Stimulated activated memory B cell treated with anti-CD40 and anti-IgM and Interleukin-4, amounts not matched to agents 10 μg/mL and 1 μg/mL and 100 μg/mL, for 72 hours (primary cell): ENCODE measurements at places on chromosomes 5 and 9.
A peak's percentile ranks its signal among the peaks of the same experiment; 100 is the strongest.

GRCh38 chr9:91658513-91659105 is 235.0 kb upstream of the NFIL3 start:
- peaks cover 7% of the 10 kb centered on the region for H3K4me1 ChIP-seq
- ATAC-seq: peak; percentile 65
- H3K27me3 ChIP-seq: peaks cover 52% of the 10 kb centered on the region
- peak overlapping the region; percentile 62 for H3K27ac ChIP-seq
- no peaks in the 10 kb centered on the region for H3K36me3 ChIP-seq

DNA sequence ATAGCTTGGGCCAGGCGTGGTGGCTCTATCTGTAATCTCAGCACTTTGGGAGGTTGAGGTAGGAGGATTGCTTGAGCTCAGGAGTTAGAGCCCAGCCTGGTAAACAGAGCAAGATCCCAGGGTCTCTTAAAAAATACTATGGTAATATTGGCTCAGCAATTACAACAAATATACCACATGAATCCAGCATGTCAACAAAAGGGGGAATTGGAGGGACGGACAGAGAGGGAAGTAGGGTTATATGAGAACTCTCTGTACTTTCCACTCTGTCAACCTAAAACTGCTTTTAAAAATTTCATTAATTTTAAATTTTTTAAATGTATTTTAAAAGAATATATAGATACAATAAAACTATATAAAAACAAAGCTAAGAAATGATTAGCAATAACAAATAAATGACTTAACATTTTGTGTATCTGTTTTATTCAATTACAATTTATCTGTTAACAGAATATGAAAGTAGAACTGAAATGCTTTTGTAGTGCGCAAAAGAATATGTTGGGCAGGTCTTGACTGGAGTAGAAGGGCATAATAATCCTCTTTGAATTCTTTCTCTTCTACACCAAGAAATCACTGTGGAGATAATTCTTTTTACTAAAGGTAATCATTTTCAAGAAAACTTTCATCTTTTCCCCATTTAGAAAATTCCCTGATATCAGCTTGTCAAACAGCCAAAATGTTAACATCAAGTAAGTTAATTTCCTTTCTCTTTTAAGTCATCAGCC is 12.9 kb upstream of the CDC42SE2 start:
- ATAC-seq: no peak
- H3K36me3 ChIP-seq: no peaks in the 10 kb centered on the region
- peak overlapping the region; percentile 89 for H3K27ac ChIP-seq

DNA sequence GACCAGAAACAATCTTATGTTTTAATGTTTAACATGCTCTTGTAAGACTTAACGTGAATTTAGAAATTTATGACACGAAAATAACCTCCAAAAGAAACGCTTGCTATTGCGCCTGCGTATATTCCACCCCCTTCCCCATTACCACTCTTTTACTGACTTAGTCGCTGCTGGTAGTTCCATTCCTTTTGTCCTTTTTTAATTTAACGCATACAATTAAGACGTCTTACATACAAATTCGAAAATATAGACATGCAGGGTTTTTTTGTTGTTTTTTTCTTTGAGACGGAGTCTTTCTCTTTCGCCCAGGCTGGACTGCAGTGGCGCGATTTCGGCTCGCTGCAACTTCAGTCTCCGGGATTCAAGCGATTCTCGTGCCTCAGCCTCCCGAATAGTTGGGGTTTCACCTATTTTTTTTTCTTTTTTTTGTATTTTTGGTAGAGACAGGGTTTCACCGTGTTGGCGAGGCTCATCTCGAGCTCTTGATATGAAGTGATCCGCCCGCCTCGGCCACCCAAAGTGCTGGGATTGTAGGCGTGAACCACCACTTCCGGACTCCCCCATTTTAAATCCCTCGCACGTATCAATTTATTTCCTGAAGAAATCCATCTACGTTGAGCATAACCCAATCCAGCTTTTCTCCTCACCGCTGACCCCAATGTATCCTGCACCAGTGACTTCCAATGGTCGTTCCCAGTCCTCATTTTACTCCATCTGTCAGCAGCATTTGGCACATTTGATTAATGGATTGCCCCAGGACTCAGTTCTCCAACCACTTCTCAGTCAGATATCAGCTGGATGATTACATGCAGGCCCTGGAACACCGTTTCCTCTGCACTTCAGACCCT is 684 bp upstream of the MED7 start:
- H3K27me3 ChIP-seq: no peaks in the 10 kb centered on the region
- H3K4me1 ChIP-seq: peaks cover 29% of the 10 kb centered on the region
- peaks cover 20% of the 10 kb centered on the region for H3K36me3 ChIP-seq
- H3K27ac ChIP-seq: peak overlapping the region; percentile 98
- peak; percentile 65 for ATAC-seq

- H3K36me3 ChIP-seq: no peaks in the 10 kb centered on the region
- ATAC-seq: no peak
- no peaks in the 10 kb centered on the region for H3K4me1 ChIP-seq
- H3K4me3 ChIP-seq: no peak overlapping the region
- H3K27me3 ChIP-seq: no peaks in the 10 kb centered on the region
- H3K27ac ChIP-seq: no peak overlapping the region
Observed at GRCh38 chr9:108534741-108535140, 321.0 kb downstream of the ACTL7B start.

DNA sequence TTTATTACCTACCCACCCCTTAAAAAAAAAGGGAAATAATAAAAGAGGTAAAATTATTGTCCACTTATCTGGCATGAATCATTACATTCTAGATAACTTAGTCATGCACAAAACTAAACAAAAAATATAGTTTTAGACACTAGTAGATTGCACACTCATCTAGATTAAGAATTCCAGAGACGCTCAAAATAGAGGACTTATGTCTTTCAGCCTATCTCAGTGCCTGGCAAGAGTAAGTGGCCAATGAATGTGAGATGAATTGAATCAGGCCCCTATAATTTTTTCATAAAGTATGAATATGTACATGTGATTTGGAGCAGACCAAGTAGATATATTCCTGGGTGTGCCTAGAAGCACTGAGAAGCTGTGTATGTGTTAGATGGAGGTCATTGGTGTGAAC is 2.0 kb upstream of the RXFP3 start:
- H3K36me3 ChIP-seq: no peaks in the 10 kb centered on the region
- H3K4me1 ChIP-seq: peaks cover 14% of the 10 kb centered on the region
- H3K27ac ChIP-seq: no peak overlapping the region

GRCh38 chr9:16645970-16646369 is 224.5 kb downstream of the BNC2 start:
- H3K27ac ChIP-seq: no peak overlapping the region
- no peak overlapping the region for H3K4me3 ChIP-seq
- no peaks in the 10 kb centered on the region for H3K4me1 ChIP-seq

- H3K4me1 ChIP-seq: no peaks in the 10 kb centered on the region
- no peak overlapping the region for H3K27ac ChIP-seq
- H3K27me3 ChIP-seq: no peaks in the 10 kb centered on the region
- no peak for ATAC-seq
Observed at GRCh38 chr5:65640240-65640639, 15.4 kb downstream of the SHLD3 start.

GRCh38 chr5:31412324-31412723 is 119.6 kb downstream of the DROSHA start:
- H3K36me3 ChIP-seq: peaks cover 56% of the 10 kb centered on the region
- no peak overlapping the region for H3K4me3 ChIP-seq
- H3K4me1 ChIP-seq: no peaks in the 10 kb centered on the region

DNA sequence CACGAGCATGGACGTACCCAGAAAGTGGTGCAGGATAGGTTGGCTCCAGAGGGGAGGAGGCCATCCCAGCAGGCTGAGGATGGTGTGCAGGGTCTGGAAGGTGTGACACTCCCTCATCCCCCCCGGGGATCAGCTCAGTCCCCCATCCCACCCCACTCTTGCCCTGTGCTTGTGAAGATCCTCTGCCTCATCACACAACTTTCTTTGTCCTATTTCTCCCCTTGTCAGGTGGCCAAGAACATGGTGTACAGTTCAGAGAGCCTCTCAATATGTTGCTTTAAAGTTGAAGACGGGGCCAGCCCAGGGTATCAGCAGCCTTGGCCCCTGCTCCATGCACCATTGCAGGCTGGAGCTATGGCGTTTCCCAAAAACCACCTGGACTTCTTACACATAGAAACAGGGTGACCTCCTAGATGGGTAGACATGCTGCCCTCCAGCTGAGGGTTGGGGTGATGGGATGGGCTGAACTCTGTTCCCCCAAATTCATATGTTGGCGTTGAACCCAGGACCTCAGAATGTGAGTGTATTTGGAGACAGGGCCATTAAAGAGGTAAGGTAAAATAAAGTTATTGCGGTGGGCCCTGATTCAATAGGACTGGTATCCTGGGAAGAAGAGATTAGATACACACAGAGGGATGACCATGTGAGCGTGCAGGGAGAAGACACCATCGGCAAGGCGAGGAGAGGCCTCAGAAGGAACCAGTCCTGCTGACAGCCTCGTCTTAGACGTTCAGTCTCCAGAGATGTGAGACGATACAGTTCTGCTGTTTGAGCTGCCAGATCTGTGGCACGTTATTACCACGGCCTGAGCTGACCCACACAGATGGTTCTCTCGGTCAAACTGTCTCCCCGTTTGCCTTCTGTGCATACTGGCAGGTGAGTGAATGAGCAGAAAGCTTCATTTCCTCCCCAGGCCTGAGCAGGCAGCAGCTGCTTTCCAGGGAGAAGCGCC is 272.5 kb downstream of the GADD45G start:
- no peak overlapping the region for H3K4me3 ChIP-seq
- H3K36me3 ChIP-seq: no peaks in the 10 kb centered on the region
- no peaks in the 10 kb centered on the region for H3K27me3 ChIP-seq
- H3K27ac ChIP-seq: no peak overlapping the region
- H3K4me1 ChIP-seq: peaks cover 7% of the 10 kb centered on the region
- ATAC-seq: no peak

DNA sequence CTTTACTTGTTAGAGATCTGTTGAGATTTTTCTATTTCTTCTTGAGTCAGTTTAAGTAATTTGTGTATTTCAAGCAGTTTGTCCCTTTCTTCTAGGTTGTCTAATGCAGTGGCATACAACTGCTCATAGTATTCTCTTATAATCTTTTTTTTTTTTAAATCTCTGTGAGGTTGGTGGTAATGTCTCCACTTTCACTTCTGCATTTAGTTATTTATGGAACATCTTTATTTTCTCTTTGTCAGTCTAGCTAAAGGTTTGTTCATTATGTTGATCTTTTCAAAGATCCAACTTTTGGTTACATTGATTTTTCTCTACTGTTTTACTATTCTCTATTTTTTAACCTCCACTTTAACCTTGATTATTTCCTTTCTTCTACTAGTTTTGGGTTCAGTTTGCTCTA is 13.8 kb downstream of the FOXE1 start:
- H3K27me3 ChIP-seq: peaks cover 10% of the 10 kb centered on the region
- peak; percentile 67 for ATAC-seq
- H3K4me1 ChIP-seq: peaks cover 10% of the 10 kb centered on the region
- H3K27ac ChIP-seq: no peak overlapping the region
- H3K4me3 ChIP-seq: no peak overlapping the region

DNA sequence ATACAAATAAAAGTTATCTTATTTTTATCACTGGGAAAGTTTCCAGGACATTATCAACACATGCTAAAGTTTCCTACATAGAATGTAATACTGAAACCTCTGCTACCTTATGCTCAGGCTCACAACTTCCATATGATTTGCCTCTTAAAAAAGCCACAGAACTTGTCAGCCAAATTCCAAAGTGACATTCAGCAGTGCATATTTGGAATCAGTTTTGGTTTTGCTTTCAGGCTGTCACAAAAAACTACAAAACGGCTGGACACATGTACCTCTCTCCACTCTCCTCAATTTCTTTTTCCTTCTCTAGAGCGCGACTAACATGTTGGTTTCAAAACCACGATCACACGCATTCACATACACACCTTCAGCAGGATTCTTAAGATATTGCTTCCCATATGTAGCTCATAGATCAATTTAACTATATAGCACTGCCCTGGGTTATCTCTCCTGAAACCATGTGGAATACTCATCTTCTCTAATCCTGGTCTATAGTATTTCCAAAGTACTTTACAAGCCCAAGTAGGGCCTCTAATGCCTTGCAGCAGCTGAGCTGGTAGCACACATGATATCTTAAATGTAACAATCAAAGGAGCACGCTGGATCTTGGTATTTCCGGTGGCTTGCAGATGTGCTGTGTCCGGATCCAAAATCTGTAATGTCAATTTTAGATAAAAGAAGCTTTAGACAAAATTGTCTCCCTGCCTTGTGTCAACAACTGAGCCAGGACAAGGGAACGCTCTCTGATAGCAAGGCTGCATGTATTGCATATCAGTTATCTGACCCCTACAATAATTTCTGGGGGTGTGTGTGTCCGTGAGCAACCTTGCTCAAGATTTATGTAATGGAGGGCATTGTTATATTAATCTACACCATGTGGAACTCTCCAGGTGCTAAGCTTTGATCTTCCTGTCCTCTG is 203.2 kb downstream of the DMRT2 start:
- H3K36me3 ChIP-seq: no peaks in the 10 kb centered on the region
- no peak for ATAC-seq

DNA sequence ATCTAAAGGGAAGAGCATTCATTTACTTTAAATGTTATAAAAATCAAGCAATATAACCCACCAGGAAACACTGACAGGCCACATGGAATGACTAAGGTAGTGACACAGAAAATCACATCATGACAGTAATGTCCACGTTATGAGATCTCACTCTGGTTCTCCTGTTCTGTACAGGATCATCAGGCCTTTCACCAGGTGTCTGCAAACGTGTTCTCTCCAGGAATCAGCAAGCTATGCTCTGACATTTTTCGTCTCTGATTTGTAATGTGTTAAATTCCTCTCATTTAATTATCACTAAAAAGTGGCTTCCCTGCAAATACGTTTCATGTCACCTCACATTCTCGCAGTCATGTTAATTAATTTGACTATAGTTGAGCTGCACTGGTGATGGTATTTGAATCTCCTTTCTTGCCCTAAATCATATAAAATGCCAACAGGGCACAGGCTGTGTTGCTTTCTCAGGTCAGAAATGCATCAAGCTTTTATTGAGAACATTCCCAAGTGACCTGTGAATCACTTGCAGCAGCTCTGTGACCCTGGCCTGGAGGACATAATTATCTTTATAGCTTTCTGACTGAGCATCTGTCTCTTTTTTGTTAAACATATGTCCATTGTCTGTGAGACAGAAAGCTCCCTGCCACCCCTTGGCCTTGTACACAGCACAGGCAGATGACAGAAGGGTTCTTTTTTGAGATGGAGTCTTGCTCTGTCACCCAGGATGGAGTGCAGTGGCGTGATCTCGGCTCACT is 196.2 kb downstream of the DIRAS2 start:
- H3K4me3 ChIP-seq: no peak overlapping the region
- no peak for ATAC-seq
- peaks cover 18% of the 10 kb centered on the region for H3K27me3 ChIP-seq
- no peaks in the 10 kb centered on the region for H3K4me1 ChIP-seq
- no peak overlapping the region for H3K27ac ChIP-seq
